Activated CD8-positive, alpha-beta memory T cell treated with anti-CD3 and anti-CD28 coated beads, Interleukin-2, amount 10 ng/mL, durations not matched to agents 7 days and 5 days (primary cell): ENCODE measurements at places on chromosomes 4 and X. TPM values are rescaled to one million over a fixed set of nuclear protein-coding genes. Genes with fewer than 3 reads are reported as not detected.
A peak's percentile ranks its signal among the peaks of the same experiment; 100 is the strongest.

DNA sequence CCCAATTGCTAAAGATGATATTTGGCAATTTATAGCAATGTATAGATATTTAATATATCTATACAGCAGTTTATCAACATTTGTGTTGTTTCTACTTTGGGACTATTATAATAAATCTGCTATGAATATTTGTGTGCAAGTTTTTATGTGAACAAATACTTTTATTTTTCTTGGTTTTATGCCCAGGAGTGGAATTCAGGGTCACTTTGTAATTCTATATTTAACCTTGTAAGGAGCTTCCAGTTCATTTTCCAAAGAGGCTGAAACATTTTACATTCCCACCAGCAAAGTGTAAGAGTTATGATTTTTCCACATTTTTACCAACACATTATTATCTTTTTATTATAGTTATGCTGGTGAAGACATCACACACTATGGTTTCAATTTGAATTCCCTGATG lies 801.3 kb downstream of the PCDH18 start:
- no peak overlapping the region for H3K4me3 ChIP-seq
- H3K27me3 ChIP-seq: no peaks in the 10 kb centered on the region
- H3K4me1 ChIP-seq: no peaks in the 10 kb centered on the region
- DNase-seq: no peak

DNA sequence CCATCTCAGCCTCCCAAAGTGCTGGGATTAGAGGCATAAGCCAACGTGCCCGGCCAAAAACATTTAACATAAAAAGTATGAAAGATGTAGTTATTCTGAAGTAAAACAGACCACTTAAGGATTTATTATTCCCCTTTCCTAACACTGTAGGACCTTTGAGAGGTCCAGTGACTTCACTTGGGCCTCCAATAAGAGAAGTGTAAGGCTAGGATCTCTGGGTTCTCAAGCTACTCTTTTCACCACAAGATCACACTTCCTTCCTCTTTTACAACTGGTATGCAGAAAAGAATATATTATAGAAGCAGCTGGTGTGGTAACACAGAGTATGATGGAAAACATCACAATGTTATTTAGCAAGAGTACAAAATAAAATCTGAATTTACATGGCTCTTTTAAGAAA lies 30.2 kb upstream of the CCNG2 start:
- peaks cover 20% of the 10 kb centered on the region for H3K27me3 ChIP-seq
- peaks cover 4% of the 10 kb centered on the region for H3K4me1 ChIP-seq
- no peak overlapping the region for H3K27ac ChIP-seq
- no peak for DNase-seq

DNA sequence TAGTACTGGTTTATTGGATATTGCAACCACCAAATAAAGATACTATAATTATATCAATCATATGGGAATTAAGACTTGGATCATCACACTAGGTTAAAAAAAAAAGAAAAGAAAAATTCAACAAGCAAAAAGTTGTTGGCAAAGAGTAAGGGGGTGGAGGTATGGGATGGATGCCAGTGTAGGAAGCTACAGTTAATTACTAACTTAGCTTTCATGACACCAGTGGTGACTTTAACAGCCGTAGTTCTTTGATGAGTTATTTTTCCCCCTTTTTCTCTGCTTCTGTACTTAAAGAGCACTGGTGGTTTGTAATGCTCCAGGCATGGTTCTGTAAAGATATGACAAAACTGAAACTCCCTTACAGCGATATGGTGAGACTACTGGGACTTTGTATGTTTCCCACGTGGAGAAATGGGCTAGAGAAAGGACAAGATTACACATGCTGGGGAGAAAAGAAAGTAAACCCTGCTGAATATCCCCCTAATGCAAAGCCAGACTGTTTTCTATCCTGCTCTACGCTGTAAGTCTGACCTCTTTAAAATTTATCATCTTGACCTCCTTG lies 210.8 kb downstream of the SPOCK3 start:
- no peak for DNase-seq
- no peaks in the 10 kb centered on the region for H3K4me1 ChIP-seq
- H3K27ac ChIP-seq: no peak overlapping the region
- H3K27me3 ChIP-seq: no peaks in the 10 kb centered on the region
- no peak overlapping the region for H3K4me3 ChIP-seq
- H3K36me3 ChIP-seq: no peaks in the 10 kb centered on the region

DNA sequence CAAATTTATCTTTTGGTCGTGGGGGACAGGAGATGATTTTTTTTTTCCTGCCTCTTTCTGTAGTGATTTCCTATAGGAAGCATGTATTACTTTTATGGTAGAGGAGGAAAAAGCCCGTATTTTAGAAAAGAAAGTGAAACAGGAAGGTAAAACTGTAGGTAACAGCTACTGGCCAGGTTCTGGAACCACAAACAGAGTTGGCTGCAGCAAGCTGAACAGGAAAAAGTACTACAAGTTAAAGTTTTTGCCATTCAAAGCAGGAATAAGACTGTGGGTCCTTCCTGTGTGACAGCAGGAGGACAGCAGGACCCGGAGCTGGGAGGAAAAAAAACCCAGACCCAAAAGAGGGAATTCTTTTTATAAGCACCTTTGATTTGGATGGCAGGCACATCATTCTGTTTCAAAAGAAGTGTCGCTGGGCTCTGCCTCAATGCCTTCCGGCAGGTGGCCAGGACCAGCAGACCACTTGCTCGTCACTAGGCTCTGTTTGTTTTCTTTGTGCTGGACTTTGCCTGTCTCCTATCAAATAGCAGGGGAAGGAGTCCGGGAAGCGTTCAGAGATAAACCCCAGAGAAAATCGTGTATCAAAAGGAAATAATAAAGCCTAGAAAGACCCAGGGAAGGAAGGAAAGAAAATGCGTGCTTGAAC lies 277.9 kb downstream of the ADGRA3 start:
- DNase-seq: no peak
- H3K27ac ChIP-seq: no peak overlapping the region
- no peaks in the 10 kb centered on the region for H3K36me3 ChIP-seq
- no peaks in the 10 kb centered on the region for H3K4me1 ChIP-seq
- peak overlapping the region; percentile 15 for H3K4me3 ChIP-seq

DNA sequence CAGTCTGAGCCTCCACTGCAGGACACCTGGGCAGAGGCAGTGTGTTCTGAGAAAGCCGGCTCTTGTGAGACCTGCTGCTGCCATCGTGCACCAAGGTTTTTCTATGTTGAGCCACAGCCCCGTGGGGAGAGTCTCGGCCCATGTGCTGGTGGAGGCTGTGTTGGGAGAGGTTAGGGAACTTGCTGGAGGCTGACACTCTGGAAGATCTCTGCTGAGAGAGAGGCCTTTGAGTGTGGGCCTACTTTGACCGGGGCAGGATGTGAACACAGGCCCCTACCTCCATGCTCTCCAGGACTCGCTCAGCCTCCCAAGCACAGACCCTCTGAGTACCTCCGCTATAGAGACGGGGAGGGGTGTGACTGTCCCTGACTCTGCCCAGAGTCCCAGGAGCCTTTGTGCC lies 1.3 kb upstream of the S100P start:
- H3K27me3 ChIP-seq: no peaks in the 10 kb centered on the region
- no peak for DNase-seq
- H3K27ac ChIP-seq: peak overlapping the region; percentile 73

GRCh38 chrX:44035571-44035970 lies 62.4 kb upstream of the NDP start:
- no peak overlapping the region for H3K27ac ChIP-seq
- H3K27me3 ChIP-seq: no peaks in the 10 kb centered on the region
- H3K4me1 ChIP-seq: peaks cover 6% of the 10 kb centered on the region

DNA sequence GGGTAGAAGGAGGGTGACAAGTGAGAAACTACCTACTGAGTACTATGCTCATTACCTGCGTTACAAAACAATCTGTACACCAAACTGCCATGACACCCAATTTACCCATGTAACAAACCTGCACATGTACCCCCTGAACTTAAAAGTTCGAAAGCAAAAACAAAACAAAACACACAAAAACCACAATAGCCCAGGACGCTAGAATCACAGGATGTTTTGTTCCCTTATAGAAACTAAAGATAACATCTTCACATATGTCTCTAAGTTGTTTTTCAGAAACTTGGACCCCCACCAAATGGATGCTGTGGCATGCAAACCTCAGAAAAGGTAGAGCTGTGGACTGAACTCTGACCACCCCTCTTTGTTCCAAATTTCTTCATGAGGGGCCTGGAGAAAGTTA lies 25.2 kb upstream of the PNMA5 start:
- peaks cover 10% of the 10 kb centered on the region for H3K27me3 ChIP-seq
- no peak for DNase-seq
- H3K36me3 ChIP-seq: no peaks in the 10 kb centered on the region
- H3K4me1 ChIP-seq: peaks cover 14% of the 10 kb centered on the region
- peak overlapping the region; percentile 74 for H3K27ac ChIP-seq
- H3K4me3 ChIP-seq: no peak overlapping the region

- peaks cover 13% of the 10 kb centered on the region for H3K4me1 ChIP-seq
- peaks cover 2% of the 10 kb centered on the region for H3K36me3 ChIP-seq
- peaks cover 59% of the 10 kb centered on the region for H3K27me3 ChIP-seq
- no peak for DNase-seq
Observed at GRCh38 chr4:173498023-173498422, 32.0 kb downstream of the HAND2 start.

DNA sequence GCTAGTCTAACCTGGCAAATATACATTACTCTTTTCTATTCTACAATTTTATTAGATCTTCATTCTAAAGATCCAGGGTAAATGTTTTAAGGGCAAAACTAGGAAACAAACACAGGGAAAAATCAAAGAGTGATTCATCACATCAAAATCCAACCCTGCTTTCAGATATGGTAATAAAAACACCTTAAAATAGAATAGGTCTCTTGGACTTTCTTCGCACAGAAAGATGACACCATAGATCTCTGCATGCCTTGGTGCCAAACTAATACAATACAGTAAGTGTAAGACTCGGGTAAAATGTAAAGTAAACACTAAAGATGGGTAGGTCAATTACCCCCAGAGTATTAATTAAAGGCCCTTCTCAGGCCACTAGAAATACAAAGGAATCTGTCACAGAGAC lies 34.2 kb downstream of the LDB2 start:
- no peaks in the 10 kb centered on the region for H3K36me3 ChIP-seq
- H3K27ac ChIP-seq: no peak overlapping the region

DNA sequence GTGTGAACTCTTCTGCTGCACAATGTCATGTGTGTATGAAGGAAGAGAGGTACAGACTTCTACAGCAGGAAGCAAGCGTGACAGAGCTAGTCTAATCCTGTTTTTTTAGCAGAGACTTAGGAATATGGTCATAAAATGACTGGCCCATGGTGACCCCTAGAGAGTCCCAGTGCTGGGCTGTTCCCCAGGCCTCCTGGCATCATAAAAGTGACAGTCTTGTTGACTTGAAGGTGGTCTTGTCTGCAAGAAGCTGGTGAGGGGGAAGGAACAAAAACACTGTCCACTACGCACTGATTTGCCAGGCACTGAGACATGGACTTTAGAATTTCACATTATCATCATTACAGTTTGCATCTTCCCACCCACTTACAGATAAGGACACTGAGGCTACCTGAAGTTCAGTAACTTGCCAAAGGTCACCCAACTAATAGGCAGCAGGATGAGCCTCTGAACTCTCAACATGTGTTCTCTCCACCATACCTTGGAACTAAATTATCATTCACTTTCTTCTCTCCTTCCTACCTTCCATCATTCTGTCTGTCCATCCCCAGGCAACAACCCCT lies 63.0 kb downstream of the HADH start:
- H3K36me3 ChIP-seq: peaks cover 6% of the 10 kb centered on the region
- peaks cover 31% of the 10 kb centered on the region for H3K4me1 ChIP-seq
- no peak for DNase-seq
- H3K4me3 ChIP-seq: no peak overlapping the region

GRCh38 chrX:130402208-130402684 lies 459 bp downstream of the RBMX2 start:
- H3K36me3 ChIP-seq: peaks cover 17% of the 10 kb centered on the region
- H3K4me3 ChIP-seq: peak overlapping the region; percentile 89
- peaks cover 2% of the 10 kb centered on the region for H3K27me3 ChIP-seq
- DNase-seq: no peak
- peaks cover 24% of the 10 kb centered on the region for H3K4me1 ChIP-seq

GRCh38 chr4:154781126-154781982 lies at the start of gene RBM46:
Gene RBM46, plus strand, starts transcription at chr4:154781272. Its CDS starts 15,481 bp downstream, at chr4:154796753.
- peaks cover 6% of the 10 kb centered on the region for H3K27me3 ChIP-seq
- no peak within 1 kb of the TSS for H3K27ac ChIP-seq
- H3K4me3 ChIP-seq: no peak within 1 kb of the TSS
- H3K4me1 ChIP-seq: no peaks in the 10 kb centered on the region
- DNase-seq: no peak

GRCh38 chrX:10747975-10748374 lies 127.6 kb upstream of the MID1 start:
- no peaks in the 10 kb centered on the region for H3K4me1 ChIP-seq
- no peak overlapping the region for H3K27ac ChIP-seq
- no peaks in the 10 kb centered on the region for H3K36me3 ChIP-seq

DNA sequence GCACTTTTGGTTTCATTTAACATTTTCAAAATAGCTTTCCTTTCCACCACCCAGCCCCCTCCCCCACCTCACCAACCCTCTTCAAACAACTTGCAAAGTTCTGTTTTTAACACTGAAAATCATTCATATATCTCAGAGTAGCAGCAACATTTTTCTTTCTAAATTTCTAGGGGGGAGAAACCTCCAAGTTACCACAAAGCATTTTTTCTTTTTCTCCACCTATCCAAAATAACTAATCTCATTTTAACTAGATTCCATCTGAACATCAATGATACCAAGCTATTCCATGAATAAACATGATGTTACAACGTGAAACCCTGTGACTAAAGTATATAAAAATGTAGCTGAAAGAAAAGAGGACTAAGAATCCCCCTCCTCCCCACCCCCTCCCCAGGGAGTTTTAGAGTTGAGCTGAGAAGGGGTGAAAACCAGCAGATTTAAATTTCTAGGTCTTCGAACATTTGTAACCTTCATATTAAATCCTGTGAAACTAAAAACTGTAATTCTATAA lies 5.2 kb downstream of the LDB2 start:
- H3K27me3 ChIP-seq: peaks cover 9% of the 10 kb centered on the region
- no peaks in the 10 kb centered on the region for H3K36me3 ChIP-seq
- peak overlapping the region; percentile 15 for H3K27ac ChIP-seq
- DNase-seq: no peak

- H3K36me3 ChIP-seq: no peaks in the 10 kb centered on the region
- no peaks in the 10 kb centered on the region for H3K27me3 ChIP-seq
- no peak overlapping the region for H3K27ac ChIP-seq
- no peak overlapping the region for H3K4me3 ChIP-seq
Observed at GRCh38 chr4:188942606-188943005, 803.4 kb downstream of the TRIML1 start.

DNA sequence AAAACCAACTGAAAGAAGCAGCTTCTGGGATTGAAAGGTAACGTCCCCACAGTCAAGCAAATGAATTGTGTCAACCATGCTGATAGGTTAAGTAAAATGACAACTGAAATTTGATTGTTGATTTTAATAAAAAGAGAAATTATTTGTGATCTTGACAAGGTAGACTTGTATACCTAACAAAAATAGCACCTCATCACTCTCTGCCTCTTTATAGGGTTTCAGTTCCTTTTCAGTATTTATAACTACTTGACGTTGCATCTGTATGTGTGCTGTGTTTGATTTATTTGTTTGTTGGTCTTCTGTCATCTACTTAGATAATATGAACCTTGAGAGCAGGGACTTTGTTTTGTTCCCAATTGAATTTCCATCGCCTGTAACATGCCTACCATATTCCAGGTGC lies 7.9 kb upstream of the PPP3CA start:
- H3K27me3 ChIP-seq: peaks cover 12% of the 10 kb centered on the region
- no peak for DNase-seq
- no peaks in the 10 kb centered on the region for H3K36me3 ChIP-seq
- no peak overlapping the region for H3K27ac ChIP-seq

Gene KLF3
- 2.6 TPM for total RNA-seq

Gene LRP2BP
- 1.3 TPM for total RNA-seq

Gene MMRN1
- total RNA-seq: 0.16 TPM

Gene MBNL3
- total RNA-seq: 25.1 TPM

Gene SCML1
- total RNA-seq: 0.42 TPM

Gene GPR101
- total RNA-seq: not detected

Gene MAP7D2
- 0.15 TPM for total RNA-seq
